ENCODE measurements at places on chromosomes 11 and 22.

DNA sequence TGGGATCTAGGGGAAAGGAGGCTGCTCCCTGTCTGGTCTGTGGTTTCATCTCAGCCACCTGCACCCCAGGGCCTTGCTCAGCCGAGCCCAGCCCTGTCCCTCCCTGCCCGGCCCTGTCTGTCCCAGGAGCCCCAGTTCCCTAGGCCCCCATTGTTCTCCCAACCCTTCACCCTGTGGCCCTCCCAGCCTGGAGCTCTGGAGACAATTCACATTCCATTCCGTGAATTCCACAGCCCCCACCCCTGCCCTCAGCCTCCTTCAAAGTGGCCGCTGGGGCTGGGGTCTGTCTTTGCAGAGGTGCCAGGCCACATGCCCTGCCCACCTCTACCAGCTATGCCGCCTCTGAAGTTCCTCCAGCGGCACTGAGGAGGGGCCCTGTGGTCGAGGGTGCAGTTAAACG, 77.9 kb upstream of the WNT11 start:
- DNase-seq, result no peak

DNA sequence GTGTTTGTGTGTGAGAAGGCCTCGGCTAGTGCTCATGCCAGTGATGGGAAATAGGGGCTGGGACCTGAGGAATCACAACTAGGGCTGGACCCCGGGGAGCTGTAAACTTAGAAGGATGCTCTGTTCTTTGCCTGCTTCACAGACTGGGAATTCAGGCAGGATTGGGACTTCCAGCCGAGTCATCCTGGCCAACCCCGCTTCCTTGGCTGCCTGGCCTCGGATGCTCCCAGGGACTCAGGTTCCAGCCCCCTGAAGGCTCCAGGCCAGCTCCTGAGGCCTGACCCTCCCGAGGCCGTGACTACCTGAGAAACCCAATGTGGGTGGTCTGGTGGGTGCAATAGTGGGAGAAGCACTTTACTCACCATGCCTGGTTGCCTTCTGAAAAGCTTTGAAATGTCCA, 44.7 kb downstream of the IRAG1 start:
- no peak for DNase-seq

- no peak for DNase-seq
Measured at GRCh38 chr22:37638391-37639069, 939 bp upstream of the SH3BP1 start.

- no peak for DNase-seq
Measured at GRCh38 chr22:42160830-42161696, 30.5 kb upstream of the CYP2D6 start.

GRCh38 chr11:77040401-77040777, 6.2 kb downstream of the B3GNT6 start:
- no peak for DNase-seq

DNA sequence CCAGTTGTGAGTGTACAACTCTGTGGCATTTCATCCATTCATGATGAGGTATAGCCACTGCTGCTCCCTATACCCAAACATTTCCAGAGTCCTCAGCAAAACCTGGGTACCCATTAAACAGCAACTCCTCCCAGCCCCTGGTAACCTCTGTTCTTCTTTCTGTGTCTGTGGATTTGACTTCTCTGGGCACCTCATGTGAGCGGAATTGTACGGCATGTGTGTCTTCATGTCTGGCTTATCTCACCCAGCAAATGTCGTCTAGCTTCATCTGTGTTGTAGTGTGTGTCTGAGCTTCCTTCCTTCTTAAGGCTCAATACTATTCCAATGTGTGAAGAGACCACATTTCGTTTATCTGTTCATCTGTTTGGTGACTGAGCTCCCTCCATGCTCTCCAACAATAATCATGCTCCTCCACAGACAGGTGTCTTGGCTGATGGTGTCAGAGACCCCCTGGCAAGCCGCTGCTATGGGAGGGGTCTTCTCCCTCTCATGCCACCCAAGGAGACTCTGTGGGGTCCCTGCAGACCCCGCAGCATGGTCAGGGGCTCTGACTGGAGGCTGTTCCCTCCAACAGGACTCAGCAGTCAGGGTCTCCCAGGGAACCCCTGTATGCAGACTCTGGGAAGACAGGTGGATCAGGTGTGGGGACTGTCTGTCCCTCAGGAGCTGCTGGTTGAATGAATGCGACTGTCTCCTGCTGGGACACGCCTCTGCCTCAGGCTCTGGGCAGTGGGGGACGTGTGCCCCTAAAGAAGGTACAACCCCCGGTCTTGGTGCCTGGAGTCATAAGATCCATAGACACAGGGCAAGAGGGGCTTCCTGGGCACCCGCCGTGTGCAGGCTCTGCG, 52.7 kb downstream of the SMIM38 start:
- no peak for DNase-seq

- DNase-seq, result no peak
Measured at GRCh38 chr11:9014826-9015225, 11.0 kb upstream of the NRIP3 start.

DNA sequence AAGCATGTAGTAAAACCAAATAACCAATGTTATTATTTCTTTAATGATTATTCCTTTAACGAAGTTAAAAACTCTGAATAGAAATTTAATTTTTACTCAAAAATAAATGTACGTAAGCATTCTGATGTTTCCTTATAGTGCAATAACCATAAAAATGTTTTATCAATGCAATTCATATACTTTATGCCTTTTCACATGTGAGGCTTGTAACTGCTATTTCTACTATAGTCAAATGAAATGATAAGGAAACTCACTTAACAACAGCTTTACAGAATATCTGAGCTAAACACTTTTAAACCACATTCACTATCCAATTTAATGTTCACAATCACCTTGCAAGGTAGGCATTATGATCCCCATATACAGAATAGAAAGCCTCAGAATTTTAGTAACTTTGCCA, 17.4 kb downstream of the BTBD10 start:
- DNase-seq, result no peak

Measured in RWPE2 (cell line).